ENCODE measurements at places on chromosomes 4 and X.

DNA sequence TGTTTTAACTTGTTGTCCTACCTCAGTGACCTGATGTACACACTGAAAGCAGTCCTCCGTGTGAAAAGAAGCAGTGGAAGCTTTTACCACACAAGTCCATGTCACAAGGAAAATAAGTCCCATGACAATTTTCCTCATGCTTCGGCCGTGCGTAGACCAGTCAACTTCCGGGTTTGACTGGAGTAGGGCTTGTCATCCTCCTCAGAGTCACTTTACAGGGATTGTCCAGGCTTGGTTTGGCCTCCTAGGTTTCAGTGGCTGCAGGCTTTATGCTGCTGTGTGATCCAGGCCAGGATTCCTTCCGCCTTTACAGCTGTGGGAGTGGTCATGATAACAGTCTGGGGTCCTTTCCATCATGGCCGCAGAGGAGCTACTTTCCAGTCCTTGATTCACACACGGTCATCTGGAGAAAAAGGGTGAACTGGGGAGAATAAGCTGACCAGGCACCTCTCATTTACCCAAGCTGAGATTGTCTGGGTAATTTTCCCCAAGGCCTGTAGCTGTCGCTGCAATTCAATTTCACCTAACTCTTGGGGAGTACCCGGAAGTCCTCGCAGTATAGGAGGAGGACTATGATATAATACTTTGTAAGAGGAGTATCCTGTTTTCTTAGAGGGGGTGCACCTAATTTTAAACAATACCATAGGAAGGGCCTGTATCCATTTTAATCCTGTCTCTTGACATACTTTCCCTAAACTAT, 206.1 kb upstream of the KLF8 start:
- DNase-seq = no peak

DNA sequence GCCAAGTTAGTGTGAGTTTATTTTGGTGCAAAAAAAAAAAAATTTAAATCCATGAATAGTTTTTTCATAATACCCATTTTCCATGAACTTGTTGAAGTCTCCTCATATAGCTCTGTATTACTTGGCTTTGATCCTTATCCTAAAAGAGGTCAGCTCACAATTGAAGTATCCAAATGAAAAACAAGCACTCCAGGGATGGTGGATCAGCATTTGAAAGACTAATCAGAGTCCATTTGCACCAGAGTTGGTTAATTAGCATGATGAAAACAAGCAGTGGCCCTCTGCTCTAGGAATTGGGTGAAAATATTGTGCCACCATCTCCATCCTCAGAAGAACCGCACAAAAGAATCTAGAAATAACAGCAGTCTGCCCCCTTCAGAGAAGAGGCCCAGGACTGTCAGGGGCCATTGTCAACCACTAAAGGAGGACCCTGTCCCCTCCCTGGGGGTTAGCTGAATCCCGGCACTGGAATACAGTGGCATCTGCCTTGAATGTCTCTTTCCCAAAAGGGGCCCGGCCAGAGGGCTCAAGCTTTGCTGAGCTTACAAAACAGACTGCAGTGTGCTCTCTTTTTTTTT, 24.7 kb downstream of the SH3KBP1 start:
- no peak for DNase-seq

- no peak for DNase-seq
Observed at GRCh38 chr4:48103483-48104139, 30.4 kb downstream of the TXK start.

DNA sequence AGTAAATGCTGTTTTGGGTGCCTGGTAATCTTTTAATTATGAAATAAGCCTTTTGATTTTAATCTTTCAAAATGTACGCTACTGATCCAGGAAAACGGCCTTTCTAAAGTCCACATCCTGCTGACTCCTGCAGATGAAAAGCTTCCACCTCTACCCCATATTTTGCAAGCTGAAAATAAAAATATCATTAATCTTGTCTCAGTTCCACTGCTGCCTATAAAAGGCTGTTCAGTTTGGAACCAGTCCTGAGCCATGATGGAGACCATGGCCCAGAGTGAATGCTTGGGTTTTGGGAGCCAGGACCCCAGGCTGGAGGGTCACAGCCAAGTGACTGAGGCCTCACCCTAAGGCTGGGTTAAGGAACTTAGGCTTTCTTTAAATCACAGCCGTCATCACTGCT, 110.8 kb downstream of the AFF1 start:
- no peak for DNase-seq

DNA sequence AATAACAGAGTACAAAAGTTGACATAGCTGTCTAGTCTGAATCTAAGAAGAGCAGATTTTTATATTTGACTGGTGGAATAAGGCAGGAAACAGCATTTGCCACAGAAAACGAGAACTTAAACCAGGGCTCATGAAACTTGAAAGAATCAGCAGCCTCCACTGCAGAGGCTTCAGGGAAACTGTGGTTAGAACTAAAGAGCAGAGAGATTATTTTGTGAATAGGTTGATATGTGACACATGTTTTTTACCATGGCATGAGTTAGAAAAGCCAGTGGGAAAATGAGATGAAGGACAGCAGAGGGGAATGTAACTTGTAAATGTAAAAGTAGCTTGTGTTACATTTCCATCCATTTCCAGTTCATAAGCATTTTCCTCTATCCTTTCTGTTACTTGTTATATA, 63.7 kb upstream of the CAMK2D start:
- DNase-seq = no peak

DNA sequence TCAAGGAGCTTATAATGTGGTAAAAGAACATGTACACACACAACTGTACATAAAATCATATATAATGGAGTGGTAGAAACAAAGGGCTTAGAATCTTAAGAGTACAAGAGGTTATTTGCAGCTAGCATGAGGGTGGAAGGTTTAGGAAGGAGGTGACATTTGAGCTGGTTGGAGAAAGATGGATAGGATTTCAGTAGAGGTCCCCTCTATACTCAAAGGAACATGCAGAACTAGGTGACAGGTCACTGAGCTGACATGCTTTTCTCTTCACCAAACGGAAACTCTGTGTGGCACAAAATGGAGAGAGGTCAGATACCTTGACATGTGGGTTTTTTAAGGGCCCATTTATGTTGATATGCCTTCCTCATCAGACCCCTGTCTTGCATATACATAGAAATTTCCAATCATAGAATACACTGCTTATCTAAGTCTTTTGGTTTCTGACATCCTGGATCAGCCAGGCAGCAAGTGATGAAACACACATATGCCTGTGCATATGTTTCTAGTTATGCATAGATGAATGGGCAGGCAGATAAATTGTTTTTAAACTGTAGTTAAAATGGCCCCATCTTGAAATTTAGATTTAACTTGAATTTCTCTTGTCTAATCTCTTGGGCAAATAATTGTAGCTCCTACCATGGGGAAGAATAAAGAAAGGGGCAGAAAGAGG, 29.3 kb downstream of the CLCN5 start:
- no peak for DNase-seq

Data from RWPE2 (cell line).